CD8-positive, alpha-beta memory T cell (primary cell): ENCODE measurements at places on chromosomes 5 and 9.

GRCh38 chr9:33273266-33273971 lies 8.6 kb downstream of the CHMP5 start:
- no peak for DNase-seq

GRCh38 chr5:175211956-175212756 lies 231.8 kb downstream of the DRD1 start:
- no peak for DNase-seq

DNA sequence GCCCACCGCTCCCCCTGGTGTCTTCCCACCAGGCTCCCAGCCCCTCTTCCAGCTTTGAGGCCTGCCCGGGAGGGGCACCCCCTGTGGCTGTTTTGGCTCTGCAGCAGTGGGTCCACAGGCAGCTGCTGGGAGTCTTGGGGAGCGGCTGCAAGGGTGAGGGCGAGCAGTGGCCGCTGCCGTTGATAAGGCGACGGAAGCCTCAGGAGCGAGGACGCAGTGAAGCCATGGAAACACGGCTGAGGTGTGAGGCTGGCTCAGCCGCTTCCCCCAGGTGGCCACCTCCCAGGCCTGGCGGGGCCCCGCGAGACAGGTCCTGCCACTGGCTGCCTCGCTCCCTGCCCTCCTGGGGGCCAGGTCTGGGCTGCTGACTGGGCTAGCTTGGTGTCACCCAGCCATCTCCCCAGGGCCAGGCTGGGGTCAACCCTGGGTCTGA lies 41.5 kb downstream of the CXXC5 start:
- no peak for DNase-seq

- no peak for DNase-seq
These were observed 14.6 kb downstream of the PAEP start for GRCh38 chr9:135575995-135576631.

DNA sequence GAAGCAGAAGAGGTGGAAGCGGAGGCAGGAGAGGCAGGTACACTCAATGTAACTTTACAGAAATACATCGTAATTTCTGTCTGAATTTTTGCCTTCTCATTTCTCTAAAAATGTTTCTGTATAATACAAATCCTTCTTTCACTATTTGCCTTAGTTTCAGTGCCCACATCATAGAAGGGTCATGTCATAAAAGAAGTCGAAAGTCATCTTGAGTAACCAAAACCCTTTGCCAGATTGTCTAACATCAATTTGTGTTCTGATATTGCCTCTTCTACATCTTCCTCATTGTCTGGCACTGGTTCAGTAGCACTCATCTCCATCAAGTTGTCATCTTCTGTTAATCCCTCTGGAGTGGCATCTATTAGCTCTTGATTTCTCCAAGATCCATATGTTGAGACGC lies 6.2 kb upstream of the CYFIP2 start:
- no peak for DNase-seq

- DNase-seq = no peak
These were observed at the start of gene NSG2 for GRCh38 chr5:174045470-174046025. TSS of gene NSG2 (plus strand) at chr5:174045706. CDS start at chr5:174046756, 1,050 bp downstream.

DNA sequence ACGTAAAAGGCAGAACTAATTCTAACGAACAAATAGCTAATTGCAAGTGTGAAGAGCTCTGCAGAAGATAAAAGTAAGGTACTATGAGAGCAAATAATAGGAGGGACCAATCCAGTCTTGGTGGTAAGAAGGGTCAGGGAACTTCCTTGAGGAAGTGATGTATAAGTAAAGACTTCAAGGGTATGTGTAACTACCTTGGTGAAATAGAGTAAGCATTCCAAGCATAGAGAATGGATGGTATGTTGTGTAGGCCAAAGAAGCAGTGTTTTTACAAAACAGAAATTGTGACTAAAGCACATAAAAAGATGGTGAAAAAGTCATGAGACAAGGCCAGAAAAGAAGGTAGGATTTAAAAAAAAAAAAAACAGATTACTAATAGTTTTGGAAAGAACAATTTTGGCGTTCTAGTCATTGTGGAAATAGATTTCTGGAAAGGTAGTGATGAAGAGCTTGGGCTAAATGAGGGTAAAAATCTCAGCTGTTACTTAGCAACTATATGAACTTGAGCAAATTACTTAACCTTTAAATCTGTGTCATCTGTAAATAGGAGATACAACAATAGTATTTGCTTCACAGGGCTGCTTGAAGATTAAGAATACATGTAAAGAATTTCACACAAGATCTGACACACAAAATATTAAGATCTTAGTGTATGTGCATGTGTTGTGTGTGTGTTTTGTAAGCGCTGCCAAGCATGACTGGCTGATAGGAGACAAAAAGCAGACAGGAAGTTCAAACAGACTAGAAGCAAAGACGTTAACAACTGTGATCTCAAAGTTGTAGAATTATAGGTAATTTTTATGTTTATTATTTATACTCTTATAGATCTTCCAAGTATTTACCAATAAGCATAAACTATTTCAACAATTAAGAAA lies 73.5 kb downstream of the NR6A1 start:
- DNase-seq = no peak

GRCh38 chr9:16442622-16443021 lies 427.8 kb downstream of the BNC2 start:
- DNase-seq = no peak

GRCh38 chr5:151195622-151196021 lies 28.3 kb downstream of the CCDC69 start:
- no peak for DNase-seq
